ENCODE measurements at places on chromosomes 11 and 22.

GRCh38 chr11:93734427-93735222, 6.7 kb downstream of the TAF1D start:
- DNase-seq: no peak

- no peak for DNase-seq
These were observed 65.6 kb downstream of the FAM168A start for GRCh38 chr11:73532310-73532709.

GRCh38 chr11:87039371-87039770, 1.6 kb downstream of the TMEM135 start:
- DNase-seq: no peak

DNA sequence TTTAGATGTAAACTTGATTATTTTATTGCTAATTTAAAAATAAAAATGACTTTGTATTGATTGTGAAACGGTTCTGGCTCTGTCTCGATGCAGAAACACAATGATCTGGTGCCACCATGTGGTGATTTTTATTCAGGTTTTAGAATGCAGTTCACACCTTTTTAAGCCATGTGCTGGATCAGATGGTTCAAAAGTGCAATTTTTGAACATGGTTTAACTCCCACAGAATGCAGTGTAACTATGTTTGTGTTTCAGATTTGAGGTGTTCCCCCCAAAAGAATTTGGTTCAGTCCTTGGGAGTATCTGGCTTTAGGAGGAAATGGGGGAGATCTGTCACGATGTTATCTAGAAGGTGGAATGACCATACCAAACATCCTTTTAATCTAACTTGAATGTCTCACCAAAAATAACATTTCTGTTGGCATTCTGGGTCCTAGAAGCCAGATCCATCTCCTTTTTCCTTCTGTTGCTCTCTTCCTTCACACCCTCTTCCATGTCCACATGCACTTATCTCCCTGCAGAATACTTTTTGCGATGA, 7.9 kb downstream of the MRPL16 start:
- DNase-seq: no peak

DNA sequence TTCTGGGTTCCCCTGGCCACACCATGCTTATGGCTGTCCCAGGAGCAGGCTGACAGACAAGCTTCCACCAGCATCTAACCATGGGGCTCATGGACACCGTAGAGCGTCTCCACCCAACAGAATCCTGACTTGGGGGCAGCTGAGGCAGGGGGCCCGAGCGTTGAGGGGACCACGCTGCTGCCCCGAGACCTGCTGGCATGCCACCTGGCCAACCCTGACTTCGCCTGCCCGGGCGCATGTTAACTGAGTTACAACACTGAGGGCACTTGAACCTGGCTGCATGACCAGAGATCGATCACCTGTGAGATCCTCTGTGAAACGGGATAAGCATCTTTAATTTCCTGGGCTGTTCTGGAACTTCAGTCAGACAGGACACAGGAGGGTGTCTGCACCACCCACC, 13.7 kb downstream of the PPM1F start:
- no peak for DNase-seq

DNA sequence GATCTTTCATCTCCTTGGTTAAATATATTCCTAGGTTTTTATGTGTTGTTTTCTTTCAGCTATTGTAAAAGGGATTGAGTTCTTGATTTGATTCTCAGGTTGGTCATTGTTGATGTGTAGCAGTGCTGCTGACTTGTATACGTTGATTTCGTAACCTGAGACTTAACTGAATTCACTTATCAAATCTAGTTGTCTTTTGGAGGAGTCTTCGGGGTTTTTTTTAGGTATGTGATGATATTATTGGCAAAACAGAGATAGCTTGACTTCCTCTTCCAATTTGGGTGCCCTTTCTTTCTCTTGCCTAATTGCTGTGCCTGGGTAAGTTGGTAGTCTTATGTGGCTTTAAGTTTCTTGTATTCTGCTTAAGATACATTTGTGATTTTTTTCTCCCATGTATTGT, 52.8 kb downstream of the CBL start:
- DNase-seq: no peak

DNA sequence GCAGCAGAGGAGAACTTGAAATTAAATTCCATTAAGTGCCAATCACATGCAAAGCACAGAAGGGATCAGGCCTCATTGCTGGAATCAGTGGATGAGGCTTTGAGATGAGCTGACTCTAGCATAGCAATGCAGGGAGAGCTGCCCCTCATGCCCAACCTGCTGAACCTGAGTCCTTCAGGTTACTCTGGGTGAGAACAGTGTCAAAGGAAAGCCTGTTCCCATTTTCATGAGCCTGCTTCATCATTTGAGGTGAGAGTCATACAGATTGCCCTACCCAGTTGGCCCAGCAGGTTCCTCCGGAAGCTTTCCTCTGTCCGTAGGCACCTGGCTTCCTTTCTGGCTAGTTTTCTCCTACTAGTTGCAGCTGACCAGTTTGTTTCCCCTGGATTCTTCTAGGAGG, 25.9 kb upstream of the ZBTB16 start:
- no peak for DNase-seq

GRCh38 chr11:28584992-28585391, 476.8 kb downstream of the METTL15 start:
- DNase-seq: no peak

DNA sequence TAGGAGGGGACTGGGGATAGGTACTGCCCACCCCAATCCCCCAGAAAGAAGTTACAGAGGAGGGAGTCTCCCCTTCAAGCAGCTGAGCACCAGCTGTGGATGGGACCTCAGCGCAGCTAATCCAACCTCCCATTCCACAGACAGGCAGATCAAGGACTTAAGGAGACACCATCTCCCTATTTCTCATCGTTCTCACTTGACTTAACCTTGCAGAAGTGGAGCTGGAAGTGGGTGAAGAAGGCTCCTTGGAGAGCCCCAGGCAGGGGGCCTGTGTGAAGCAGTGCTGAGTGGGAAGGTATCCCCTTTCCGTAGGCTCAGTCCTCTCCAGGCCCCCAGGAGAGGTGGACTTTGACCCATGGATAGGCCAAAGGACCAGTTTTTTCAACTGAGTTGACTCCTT, 27.3 kb downstream of the USP35 start:
- DNase-seq: no peak

- no peak for DNase-seq
These were observed 153.8 kb downstream of the CACNA1I start for GRCh38 chr22:39724390-39724789.

- DNase-seq: no peak
These were observed 9.2 kb downstream of the CCDC34 start for GRCh38 chr11:27353593-27354358.

DNA sequence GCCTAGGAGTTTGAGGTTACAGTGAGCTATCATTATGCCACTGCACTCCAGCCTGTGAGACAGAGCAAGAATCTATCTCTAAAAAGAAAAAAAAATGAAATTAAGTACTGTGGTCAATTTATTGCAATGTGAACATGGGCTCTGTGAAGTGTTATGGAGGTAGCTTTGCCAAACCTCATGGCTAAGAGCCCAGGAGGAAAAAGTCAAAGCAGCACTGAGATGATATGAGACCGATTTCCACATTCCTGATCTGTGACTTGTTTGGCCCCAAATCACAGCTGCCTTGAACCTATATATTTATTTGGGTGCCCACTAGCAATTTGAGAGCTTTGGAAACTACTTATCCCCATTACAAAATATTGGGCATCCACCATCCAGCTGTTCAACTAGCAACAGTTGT, 29.8 kb upstream of the TMEM135 start:
- DNase-seq: no peak

DNA sequence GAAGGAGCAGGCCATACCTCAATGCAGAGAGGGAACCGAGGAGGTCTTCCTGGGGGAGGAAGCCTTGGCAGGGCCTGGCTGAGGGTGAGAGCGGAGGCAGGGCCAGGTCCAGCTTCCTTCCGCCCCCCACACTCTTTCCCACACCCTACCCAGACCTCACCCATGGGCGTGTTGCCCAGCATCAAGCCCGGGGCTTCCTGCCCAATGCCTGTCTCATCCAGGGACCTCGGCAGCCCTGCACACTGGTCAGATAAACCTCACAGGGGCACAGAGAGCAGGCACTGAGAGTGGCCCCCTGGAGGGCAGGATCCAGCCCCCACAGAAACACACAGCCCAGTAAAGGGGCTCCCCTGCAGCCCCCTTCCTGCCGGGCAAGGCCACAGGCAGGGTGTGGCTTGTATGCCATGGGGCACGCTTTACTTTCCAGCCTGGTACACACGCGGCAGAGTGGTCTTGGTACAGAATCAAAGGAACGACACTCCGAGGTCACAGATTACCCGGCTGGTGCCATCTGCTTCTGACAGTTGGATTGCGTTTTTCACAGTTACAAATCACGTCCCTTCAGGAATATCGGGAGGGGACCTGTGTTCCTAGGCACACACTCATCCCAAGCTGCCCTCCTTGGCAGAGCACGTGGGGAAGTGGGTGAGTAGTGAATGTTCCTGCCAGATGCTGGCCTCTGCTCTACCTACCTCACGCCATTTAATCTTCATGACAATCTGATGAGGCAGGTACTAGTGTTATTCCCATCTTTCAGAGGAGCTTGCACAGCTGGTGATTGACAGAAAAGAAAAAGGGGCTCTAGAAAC, 20.0 kb upstream of the CD5 start:
- no peak for DNase-seq

DNA sequence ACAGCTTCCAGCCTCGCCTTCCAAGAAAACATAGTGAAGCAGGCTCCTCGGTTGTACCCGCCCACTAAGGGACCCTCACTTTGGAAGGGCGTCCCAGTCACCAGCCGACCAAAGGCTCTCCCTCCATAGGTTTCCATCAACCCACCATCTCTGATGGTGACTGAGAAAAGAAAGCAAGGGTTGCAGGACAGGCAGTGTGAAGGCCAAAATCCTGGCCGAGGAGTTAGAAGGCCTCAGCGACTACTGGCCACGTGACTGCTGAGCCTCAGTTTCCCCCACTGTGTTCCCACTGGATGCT, 2.7 kb downstream of the FXYD6 start:
- no peak for DNase-seq

DNA sequence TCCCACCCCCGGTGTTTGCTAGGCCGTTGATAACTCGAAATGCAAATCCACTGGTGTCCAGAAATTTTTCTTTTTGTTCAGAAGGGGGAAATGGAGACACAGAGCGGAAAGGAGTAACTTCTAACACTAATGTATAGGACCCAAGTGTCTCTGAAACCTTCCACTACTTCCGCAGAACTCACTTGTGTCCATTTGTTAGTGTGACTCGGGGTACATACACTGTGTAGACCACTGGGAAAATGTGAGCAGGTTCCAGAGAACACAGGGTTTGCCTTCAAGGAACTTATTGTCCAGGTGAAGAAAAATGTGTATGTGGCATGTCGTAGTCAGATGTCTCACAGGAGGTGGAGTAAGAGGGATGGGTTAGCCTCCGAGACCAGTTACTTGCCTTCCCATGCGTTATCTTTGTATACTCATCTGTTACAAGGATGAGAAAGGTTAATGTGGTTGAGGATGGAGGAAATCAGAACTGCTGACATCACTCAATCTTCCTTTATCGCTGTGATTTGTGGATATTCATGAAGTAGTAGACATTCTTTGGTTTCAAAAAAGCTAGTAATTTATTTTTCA, 857 bp downstream of the ARCN1 start:
- no peak for DNase-seq

- no peak for DNase-seq
These were observed 24.1 kb downstream of the APOL3 start for GRCh38 chr22:36136475-36136874.

DNA sequence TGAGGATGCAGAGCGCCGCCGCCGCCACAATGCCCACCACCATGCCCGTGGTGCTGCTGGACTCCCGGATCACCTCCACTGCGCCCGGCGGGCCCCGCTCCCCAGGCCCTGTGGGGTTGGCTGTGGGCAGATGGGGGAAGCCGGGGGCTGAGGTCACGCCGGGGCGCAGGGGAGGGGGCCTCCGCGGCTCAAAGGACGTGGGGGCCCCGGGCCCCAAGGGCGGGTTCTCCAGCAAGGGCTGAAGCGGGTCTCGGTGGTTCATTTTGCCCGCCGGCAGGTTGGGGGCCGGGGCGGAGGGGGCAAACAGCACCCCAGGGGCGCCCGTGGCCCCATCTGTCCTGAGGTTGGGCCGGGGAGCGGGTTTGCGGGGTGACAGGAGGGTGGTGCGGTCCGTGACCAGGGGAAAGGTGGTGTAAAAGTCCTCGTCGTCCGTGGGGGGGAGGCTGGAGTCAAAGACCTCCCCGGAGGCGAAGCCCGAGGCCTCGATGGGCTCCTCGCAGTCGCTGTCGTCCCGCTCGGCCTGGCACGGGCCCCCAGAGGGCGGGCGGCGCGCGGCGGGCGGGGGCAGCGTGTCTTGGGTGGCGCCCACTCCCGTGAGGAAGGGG, 16.5 kb downstream of the SLC22A12 start:
- DNase-seq: no peak

- DNase-seq: no peak
These were observed 258.2 kb downstream of the BRD1 start for GRCh38 chr22:49569286-49570031.

DNA sequence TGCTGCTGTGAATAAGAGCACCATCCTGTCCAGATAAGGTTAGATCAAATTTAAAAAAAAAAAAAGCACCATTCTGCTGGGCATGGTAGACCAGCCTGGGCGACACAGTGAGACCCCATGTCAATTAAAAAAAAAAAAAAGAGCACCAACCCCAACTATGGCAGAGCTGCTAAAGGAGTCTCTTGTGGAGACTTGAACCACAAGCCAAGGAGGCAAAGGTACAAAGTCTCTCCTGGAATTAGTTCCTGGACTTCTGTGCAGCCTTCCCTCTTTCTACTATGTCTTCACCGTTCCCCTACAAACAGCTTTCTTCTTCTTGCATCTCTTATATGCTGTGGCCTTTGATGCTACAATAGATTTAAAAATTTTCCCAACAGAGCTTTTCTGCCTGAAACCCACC, 1.3 kb downstream of the PIK3C2A start:
- no peak for DNase-seq

All from NCI-H1417 treated with DMSO at 0.1 percent for 48 hours (cell line).